ENCODE measurements at places on chromosomes 16 and 17. TPM values are rescaled to one million over a fixed set of nuclear protein-coding genes. Genes with fewer than 3 reads are reported as not detected.

CES4A gene
- total RNA-seq = 29.8 TPM

KRT31 gene
- not detected for total RNA-seq

GAS2L2 gene
- not detected for total RNA-seq

ITGB3 gene
- total RNA-seq = not detected

KCTD19 gene
- total RNA-seq = 0.87 TPM

PRSS21 gene
- 11.5 TPM for total RNA-seq

TSNAXIP1 gene
- total RNA-seq = 0.51 TPM

KRT16 gene
- total RNA-seq = not detected

CLEC10A gene
- not detected for total RNA-seq

- no peaks in the 10 kb centered on the region for H3K36me3 ChIP-seq
- peaks cover 9% of the 10 kb centered on the region for H3K4me1 ChIP-seq
- H3K27me3 ChIP-seq = peaks cover 12% of the 10 kb centered on the region
- no peak overlapping the region for H3K4me3 ChIP-seq
- no peak for DNase-seq
Measured at GRCh38 chr17:55284001-55284884, 19.5 kb downstream of the HLF start.

GRCh38 chr16:67764158-67764667 is 42.1 kb downstream of the RANBP10 start:
- H3K4me1 ChIP-seq = peaks cover 11% of the 10 kb centered on the region
- no peak for DNase-seq
- no peak overlapping the region for H3K27ac ChIP-seq
- H3K4me3 ChIP-seq = no peak overlapping the region
- H3K36me3 ChIP-seq = peaks cover 10% of the 10 kb centered on the region

GRCh38 chr16:57632568-57632967 is 4.1 kb downstream of the ADGRG1 start:
- no peak overlapping the region for H3K27ac ChIP-seq
- no peaks in the 10 kb centered on the region for H3K36me3 ChIP-seq
- peaks cover 12% of the 10 kb centered on the region for H3K4me1 ChIP-seq
- H3K4me3 ChIP-seq = no peak overlapping the region
- DNase-seq = no peak
- peaks cover 28% of the 10 kb centered on the region for H3K27me3 ChIP-seq

DNA sequence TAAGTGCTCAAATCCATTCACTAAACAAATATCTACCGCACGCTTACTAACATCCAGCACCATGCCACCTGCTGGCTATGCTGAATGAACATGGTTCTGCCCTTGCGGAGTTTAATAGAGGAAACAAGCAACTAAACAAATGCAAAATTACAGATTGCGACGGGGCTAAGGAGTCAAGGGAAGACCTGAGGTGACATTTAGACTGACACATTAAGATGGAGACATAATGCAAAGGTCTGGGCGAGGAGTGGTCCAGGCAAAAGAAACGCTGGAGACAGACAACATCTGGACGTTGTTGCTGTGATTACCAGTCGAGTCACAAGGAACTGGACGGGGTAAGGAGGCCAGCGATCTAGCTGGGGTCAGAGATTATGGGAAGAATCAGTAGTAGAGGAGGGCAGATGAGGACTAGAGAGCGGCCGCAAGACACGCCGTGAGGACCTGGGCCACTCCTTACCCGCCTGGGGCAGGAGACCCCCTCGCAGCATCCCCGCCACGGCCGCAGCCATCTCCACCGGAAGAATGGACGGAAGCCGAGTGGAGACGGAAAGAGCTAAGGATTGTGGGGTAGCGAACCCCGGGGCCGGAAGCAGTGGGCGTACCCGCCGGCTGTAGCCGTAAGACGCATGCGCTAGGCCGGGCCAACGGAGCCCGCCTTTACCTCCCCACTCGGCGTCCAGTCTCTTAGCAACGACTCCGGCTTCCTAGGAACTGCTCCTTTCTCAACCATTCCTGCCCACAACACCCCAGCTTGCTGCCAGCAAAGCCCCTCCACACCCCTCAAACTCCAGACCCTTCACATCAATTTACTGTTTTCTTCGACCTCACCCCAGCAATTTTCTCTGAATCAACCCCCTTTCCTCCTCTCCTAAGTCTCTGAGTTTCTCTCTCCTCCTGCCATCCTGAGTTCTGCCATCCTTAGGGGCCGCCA is at the start of the genes LRRC46 and MRPL10:
Gene LRRC46 (plus strand): TSS at position 668 of the 931 bp plus-strand sequence. CDS start 320 bp downstream, outside the sequence.
Gene MRPL10 (minus strand): TSS at position 539 of the 931 bp plus-strand sequence. CDS start 30 bp downstream, at position 509.
- H3K27me3 ChIP-seq = no peaks in the 10 kb centered on the region
- peak within 1 kb of the TSS; percentile 99 for H3K4me3 ChIP-seq

- no peaks in the 10 kb centered on the region for H3K36me3 ChIP-seq
- DNase-seq = no peak
- H3K4me1 ChIP-seq = no peaks in the 10 kb centered on the region
- H3K27me3 ChIP-seq = no peaks in the 10 kb centered on the region
- H3K27ac ChIP-seq = no peak overlapping the region
Measured at GRCh38 chr17:71869293-71869692, 251.5 kb upstream of the SOX9 start.

- no peak overlapping the region for H3K4me3 ChIP-seq
- no peak for DNase-seq
- no peaks in the 10 kb centered on the region for H3K36me3 ChIP-seq
- no peaks in the 10 kb centered on the region for H3K4me1 ChIP-seq
- H3K27ac ChIP-seq = no peak overlapping the region
Measured at GRCh38 chr17:245611-246010, 64.2 kb upstream of the DOC2B start.

DNA sequence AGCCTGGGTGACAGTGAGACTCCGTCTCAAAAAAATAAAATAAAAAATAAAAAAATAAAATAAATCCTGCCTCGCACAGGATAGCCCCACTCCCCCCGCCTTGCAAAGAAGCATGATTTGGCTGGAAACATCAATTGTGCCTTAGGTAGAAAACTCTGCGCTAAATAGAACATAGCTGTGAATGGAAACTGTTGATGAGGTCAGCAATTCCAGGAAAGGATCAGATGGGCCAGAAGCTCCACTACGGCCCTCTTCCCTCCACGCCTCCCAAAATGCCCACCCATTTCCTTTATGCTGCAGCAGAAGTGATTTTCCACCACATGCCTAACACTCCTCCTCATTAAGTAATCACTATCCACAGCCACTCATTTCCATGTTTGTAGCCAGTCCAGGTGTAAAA is 473.4 kb downstream of the XYLT1 start:
- no peak overlapping the region for H3K27ac ChIP-seq
- H3K4me3 ChIP-seq = no peak overlapping the region
- H3K36me3 ChIP-seq = no peaks in the 10 kb centered on the region
- DNase-seq = no peak
- H3K27me3 ChIP-seq = peaks cover 3% of the 10 kb centered on the region

DNA sequence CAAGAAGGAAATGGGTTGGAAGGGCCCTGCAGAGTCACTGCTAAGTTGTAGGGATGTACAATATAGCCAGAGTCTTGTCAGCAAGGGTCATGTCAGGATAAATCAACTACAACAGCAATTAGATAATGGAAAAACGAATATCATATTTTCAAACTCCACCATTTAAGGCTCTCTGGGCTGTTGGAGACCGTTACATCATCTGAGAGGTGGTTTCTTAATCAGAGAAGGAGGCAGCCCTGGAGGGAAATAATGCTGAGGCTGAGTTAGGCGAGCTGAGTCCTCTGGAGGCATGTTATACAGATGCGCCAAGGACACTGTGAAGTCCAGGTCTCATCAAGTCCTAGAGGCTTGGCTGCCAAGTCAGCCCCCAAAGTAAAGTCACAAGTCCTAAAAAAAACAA is 30.3 kb downstream of the LYRM9 start:
- H3K27ac ChIP-seq = no peak overlapping the region
- no peak overlapping the region for H3K4me3 ChIP-seq
- no peak for DNase-seq
- no peaks in the 10 kb centered on the region for H3K4me1 ChIP-seq
- peaks cover 12% of the 10 kb centered on the region for H3K27me3 ChIP-seq
- no peaks in the 10 kb centered on the region for H3K36me3 ChIP-seq

- H3K27ac ChIP-seq = no peak overlapping the region
- H3K4me1 ChIP-seq = peaks cover 15% of the 10 kb centered on the region
Measured at GRCh38 chr16:11774065-11774626, 22.9 kb downstream of the ZC3H7A start.

- H3K27ac ChIP-seq = no peak overlapping the region
- no peaks in the 10 kb centered on the region for H3K36me3 ChIP-seq
- no peak overlapping the region for H3K4me3 ChIP-seq
Measured at GRCh38 chr16:1920727-1921171, 2.5 kb upstream of the HS3ST6 start.
